Left forelimb (tissue), 1 donor: ENCODE measurements at places on chromosomes 1 and 21.

DNA sequence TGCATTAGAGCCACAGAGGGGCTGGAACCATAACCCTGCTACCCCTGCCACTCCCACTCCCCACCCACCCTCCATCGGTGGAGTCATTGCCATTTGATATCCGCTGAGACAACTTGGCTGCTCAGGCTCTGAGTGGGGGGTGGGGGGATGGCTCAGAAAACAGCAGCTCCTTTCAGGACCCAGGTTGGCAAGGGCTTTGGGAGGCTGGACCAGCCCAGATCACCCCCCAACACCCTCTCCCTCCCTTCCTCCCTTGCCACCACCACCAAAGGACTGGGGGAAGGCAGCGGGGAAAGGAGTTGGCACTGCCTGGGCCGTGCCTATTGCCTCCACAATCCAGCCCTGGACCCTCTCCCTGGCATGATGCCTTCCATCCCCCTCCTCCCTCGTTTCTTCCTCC is 1.7 kb downstream of the KCNJ10 start:
- DNase-seq: no peak

- no peak for DNase-seq
Observed at GRCh38 chr1:61816191-61816590, 73.9 kb downstream of the PATJ start.

DNA sequence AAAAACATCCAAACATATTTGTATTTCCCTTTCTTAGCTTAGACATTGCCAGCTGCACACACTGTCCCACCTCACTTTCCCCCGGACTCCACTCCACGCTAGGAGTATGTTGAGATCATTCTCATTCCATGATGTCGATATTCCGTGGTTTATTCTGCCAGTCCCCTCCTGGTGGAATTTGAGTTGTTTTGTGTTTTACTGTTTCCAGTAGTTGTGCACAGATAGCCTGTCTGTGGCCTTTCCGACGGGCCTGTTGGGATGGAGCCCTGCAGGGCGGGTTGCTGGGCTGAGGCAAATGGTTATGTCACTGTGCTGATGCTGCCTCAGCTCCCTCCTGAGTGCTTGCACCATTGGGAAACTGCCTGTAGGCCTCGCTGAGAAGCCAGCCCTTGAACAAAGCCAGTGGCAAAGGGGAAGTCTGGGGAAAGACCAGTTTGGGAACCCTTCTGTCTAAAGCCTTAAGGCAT is 12.8 kb downstream of the TRAPPC10 start:
- no peak for DNase-seq

GRCh38 chr1:169885207-169885606 is 8.5 kb downstream of the SCYL3 start:
- no peak for DNase-seq
